ENCODE measurements at places on chromosomes 16 and 17.

- no peak for DNase-seq
Observed at GRCh38 chr16:11992008-11992584, 15.6 kb downstream of the SNX29 start.

GRCh38 chr17:17205368-17206123 lies 587 bp downstream of the PLD6 start:
- peak; percentile 89 for DNase-seq

GRCh38 chr16:87956098-87956364 lies 4.8 kb downstream of the BANP start:
- DNase-seq: no peak

- no peak for DNase-seq
Observed at GRCh38 chr17:13542636-13543035, 59.1 kb downstream of the HS3ST3A1 start.

- peak; percentile 92 for DNase-seq
Observed at GRCh38 chr17:68378268-68379176, 78.8 kb downstream of the WIPI1 start.

DNA sequence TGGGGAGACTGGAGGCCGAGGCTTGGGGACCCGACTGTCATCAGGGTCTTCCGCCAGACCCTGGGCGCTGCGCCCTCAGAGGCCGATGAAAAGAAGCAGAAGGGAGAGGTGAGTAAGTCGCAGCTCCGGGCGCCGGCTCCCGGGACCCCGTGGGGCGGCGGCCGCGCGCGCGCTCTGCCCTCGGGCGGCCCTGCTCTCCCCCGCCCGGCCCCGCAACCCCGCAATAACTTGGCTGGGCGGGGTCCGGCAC lies 392 bp upstream of the ABHD15 start:
- DNase-seq: no peak

GRCh38 chr17:75499313-75500022 lies 15.9 kb downstream of the CASKIN2 start:
- DNase-seq: no peak

Measured in AG20443 (cell line).